ENCODE measurements at places on chromosomes 11 and 22.
A peak's percentile ranks its signal among the peaks of the same experiment; 100 is the strongest.

DNA sequence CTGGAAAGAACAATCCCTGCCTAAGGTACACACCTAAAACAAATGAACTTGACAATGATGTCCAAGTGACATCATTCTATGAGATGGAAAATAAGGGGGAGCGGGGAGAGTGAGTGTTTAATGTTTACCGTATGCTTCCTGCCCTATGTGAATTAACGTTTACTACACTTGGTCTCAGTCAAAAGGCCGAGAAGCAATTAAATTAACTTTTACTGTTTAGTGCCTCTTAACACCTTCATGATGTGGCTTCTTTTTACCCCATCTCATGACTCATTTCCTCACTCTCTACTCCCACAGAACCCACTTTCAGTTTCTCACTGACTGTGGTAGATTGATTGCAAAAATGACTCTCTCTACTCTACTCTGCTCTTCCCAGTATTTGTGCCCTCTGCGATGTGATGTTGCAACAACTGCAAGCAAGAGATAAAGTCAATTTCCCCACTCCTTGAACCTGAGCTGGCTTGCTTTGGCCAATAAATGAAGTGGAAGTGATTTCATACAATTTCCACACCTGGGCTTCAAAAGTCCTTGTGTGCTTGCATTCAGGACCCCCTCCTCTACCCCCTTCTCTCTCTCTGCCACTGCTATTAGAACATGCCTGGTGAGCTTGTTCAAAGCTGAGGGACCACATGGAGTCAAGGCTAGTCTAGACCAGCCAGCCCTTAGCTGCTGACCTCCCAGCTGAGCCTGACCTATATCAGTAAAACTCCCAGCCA is 11.6 kb upstream of the ALKBH3 start:
- DNase-seq: no peak

GRCh38 chr11:103967985-103968384 is 68.5 kb upstream of the DDI1 start:
- no peak for DNase-seq

- no peak for DNase-seq
Measured at GRCh38 chr22:29212743-29213142, 7.0 kb downstream of the EMID1 start.

GRCh38 chr22:45225732-45226502 is 14.8 kb downstream of the KIAA0930 start:
- peak; percentile 45 for DNase-seq
